T-cell (primary cell): ENCODE measurements at places on chromosomes 13 and 19.

- DNase-seq = no peak
Observed at GRCh38 chr19:32387701-32388392, 17.7 kb upstream of the DPY19L3 start.

DNA sequence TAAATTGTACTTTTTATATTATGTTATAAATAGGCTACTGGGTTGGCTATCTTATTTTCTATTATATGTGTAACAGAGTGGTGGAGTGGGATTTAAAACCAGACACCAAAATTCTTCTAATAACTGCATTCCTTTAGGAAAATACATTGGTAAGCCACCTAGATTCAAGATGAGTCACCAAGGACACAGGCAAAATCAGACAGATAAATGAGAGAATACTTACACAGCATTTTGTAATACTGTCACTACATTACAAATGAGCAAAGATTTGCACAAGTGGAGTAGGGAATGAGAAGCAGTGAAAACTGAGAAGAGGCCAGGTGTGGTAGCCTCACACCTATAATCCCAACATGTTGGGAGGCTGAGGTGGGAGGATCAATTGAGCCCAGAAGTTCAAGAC lies 6.2 kb upstream of the SPART start:
- DNase-seq = no peak

DNA sequence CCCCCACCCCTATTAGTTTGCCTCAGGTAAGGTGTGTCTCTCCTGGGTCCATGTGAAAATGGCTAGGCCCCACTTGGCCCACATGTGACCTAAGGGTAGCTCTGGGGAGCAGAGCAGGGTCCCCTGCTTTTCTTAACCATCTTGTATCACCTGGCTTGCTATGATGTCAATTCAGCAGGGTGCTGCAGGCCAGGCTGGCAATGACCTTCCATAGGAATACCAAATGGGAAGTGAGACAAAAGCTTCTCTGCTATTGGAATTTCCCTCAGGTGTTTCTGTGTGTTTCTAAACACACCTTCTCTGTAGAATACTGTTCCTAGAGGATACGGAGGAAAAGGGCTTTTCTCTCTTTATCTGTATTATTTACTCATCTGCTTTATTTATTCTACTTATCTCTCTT lies 35.7 kb upstream of the DACH1 start:
- no peak for DNase-seq

DNA sequence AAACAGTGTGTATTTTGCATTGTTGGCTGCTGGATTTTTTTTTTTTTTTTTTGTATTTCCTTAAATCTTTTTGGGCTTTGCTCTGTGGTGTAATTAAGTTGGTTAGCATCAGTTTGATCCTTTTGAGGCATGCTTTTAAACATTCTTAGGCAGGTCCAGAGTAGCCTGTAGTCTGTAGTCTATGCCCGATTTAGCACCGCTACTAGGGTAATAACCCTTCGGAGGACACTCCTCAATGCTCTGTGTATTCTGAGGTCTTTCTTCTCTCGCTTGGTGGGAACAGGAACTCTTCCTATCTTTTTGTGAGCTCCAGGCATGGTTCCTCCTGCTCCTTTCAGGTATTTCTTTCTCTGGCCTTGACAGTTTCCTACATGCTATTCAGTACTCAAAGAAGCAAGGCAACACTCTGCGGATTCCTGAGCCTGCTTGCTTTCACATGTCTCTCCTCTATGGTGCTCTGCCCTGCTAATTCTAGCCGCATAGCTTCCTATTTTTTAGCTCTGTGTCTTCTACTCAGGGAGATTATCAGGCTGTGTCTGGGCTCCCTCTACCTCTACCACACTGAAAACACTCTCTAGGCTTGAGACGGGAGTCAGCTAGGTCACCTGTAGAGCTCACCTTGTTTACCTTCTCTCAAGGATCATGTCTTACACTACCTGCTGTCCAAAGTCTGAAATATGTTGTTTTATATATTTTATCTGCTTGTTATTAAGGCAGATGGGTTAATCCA lies 195.1 kb downstream of the NDFIP2 start:
- DNase-seq = no peak

GRCh38 chr19:30543243-30543945 lies 171.2 kb downstream of the ZNF536 start:
- no peak for DNase-seq

DNA sequence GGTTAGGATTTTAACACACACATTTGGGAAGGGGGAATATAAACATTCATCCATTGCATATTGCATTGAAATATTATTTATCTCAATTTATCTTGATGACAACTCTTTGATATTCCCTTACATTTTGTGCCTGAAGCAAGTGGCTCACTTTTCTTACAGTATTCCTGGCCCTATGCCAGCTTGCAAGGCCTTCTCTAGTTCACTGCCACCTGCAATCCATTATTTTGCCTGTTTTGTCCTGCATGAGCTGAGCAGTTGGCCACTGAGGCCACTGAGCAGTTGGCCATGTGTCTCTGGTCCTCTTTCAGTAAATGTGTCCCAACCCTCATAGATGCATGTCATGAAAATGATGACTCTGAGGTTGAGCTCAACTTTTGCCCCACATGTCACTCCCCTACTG lies 49.8 kb downstream of the CBY2 start:
- no peak for DNase-seq

- DNase-seq = no peak
Observed at GRCh38 chr19:14093117-14093823, 2.7 kb upstream of the SAMD1 start.

DNA sequence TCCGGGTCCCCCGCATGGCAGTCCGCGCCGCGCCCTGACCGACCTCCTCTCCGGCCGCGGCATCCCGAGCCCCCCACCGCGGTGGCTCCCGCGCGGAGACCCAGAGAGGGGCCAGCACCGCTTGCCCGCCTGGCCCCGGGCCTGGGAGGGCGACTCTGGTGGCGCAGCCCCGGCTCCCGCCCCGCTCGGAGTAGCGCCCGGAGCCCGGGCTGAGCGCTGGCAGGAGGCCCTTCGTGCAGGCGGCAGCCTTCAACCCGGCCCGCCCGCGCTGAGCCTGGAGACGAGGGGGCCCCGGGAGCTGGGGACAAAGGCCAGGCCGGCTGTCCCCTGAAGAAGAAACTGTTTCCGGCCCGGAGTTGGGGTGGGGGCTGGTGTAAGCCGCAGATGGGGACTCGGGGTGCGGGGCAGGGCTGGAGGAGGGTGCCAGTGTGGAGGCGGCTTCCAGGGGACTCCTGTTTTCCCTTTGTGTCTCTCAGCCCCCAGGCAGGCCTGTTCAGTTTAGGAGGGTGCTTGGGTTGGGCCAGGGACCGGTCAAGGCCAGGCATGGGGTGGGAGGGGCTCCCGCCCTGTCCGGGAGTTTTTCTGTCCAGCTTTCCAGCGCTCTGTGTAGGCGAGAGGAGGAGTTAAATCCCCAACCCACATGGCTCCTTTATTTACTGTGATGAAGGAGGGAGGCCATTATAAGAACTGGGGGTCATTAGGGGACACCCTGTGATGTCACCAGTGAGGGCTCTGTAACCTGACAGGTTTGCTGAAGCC lies 935 bp downstream of the LRP3 start:
- DNase-seq = no peak

- DNase-seq = no peak
Observed at GRCh38 chr13:43374621-43375020, 351.2 kb downstream of the DNAJC15 start.

DNA sequence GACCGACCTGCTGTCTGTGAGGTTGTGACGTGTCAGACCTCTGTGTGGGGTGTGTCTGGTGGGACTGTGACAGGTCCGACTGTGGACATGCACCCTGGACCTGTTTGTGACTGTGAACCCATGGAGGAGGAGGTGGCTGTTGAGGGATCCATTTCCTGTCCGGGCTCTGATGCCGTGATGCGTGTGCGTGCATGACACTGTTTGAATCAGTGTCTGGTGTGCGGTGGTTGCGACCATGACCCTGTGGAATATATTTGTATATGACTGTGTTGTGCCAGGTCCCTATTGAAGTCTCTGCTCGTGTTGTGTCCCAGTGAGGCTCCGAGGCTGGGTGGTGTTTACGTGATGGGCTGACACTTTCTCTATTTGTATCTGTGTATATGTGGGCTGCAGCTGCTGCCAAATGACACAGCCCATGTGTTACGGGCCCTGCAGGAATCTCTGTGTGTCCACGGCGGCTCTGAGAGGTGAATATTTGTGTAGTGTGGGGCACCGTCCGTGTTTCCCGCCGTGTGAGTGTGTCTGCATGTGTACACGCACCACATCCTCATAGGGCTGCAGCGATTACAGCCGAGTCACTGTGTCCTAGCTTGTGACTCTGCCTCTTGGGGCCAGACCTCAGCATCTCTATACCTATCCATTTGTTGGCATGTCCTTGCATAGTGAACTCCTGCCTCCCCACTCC lies 18.3 kb downstream of the CCDC97 start:
- DNase-seq = no peak

GRCh38 chr13:101149735-101150384 lies 266.4 kb downstream of the NALCN start:
- no peak for DNase-seq

DNA sequence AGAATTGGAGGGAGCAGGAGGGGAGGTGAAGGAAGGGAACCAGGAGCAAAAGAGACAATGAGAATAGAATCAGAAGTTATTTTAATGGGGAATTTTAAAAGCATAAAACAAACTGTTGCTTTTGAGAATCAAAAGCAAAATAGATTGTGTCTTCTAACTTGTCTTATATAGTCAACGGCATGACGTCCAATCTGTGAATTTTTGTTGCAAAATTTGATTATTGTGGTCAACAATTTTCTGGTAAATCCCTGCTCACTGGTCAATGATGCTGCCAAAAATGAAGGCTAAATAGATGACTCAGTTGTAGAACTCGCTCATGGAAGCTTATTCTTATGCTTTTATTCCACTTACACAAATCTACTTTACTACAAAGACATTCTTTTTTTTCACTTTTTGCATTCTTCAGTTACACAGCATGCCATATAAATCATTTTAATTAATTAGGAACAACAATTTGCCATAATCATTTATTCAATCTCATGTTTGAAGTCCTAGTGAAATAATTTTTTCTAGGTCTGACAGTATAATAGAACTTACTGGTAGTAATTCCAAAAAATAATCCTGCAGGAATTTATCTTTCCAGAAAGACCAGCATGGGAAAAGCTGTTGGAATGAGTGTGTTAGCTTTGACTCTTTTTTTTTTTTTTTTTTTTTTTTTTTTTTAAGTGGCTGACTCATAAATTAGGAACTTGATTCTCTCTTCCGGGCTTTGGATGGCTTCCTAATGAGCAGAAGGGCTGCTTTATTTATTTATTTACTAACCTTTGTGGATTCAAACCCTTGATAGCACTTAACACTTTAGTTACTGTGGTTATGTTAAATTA lies 256.9 kb downstream of the SPRY2 start:
- DNase-seq = no peak

GRCh38 chr13:73142071-73142470 lies 83.3 kb downstream of the KLF5 start:
- DNase-seq = no peak

DNA sequence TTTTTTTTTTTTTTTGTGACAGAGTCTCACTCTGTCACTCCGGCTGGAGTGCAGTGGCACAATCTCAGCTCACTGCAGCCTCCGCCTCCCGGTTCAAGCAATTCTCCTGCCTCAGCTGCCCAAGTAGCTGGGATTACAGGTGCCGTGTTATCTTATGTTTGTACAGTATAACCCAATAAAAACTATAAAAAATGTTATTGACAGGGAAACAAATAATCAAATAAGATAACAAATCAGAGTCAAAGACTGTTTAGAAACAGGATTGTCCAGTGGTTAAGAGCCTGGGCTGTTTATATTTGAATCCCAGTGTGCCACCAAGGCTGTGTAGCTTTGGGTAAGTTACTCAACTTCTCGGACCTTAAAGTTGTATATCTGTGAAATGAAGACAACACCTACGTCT lies 19.1 kb upstream of the LMTK3 start:
- no peak for DNase-seq

GRCh38 chr13:40498461-40498860 lies 168.0 kb downstream of the FOXO1 start:
- DNase-seq = no peak

DNA sequence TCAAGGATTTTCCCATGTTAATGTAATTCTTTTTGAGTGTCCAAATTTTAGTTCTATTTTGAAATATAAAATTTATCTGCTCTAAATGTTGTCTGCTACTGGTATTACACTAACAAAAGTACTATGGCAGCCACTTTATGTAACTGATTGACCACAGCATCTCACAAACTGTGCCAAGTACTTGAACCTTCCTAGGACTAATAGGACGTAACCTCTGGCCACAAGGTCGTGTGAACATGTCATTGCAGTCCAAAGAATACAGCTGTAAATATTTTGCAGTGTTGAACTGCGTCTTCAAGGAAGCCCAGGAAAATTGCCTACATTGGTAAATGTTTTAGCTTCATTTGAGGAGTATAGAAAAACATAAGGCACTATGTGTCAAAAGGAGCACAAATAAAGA lies 1.9 kb downstream of the KCTD4 start:
- no peak for DNase-seq

- no peak for DNase-seq
Observed at GRCh38 chr13:62837895-62838294, 1422.2 kb upstream of the PCDH20 start.

DNA sequence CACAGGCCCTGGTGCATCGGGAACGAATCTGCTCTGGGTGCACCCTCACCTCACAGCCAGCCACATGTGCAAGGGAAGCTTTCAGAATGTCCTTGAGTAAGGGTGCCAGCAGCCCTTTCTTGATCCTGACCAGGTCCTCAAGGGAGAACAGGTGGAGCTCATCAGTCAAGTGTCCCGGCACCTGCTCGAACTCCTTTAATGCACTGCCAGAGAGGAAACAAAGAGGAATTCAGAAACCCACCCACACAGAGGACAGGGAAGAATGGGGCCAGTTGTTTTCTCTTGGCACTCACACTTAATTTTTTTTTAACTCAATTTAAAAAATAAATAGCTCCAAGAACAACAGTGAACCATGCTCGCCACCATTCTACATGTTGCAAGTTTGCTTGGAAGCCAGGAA lies 41.7 kb downstream of the RUBCNL start:
- DNase-seq = no peak

- no peak for DNase-seq
Observed at GRCh38 chr13:108669381-108669780, 40.0 kb downstream of the MYO16 start.
